ENCODE measurements at places on chromosomes 4 and X.
A peak's percentile ranks its signal among the peaks of the same experiment; 100 is the strongest.

DNA sequence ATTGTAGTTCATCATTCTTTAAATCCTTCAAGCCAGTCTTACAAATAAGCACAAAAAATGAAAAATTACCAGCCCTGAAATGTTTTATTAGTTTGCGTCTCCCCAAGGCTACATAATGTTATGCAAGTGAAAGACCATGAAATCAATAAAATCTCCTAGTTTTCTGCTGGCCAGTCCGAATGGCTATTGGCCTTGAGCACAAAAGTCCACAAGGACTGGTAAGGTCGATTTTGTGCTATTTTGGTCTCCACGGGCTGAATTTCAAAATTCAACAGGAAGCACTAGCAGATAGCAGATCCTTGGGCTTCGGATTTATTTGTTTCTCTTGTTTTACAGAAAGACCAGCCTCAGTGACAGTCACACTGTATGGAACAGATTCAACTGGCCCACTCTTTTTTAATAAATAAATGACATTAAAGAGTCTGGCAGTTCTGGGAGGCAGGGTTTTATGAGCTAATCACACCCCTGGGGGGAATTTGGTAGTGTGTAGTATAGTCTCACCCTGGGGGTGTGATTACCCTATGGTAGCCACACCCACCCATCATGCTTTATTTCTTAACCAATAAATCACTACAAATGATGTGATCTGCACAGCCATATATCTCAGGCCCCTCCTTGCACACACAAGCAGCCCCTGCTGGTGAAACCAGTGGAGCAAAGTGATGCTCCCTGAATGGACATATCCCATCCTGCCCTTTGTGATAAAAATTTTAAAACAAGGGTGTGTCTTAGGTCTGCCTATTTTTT is 51.1 kb upstream of the TMEM33 start:
- DNase-seq: no peak

GRCh38 chr4:79292008-79292407 is 33.9 kb downstream of the NAA11 start:
- DNase-seq: no peak

- no peak for DNase-seq
These were observed 66.2 kb upstream of the SLC7A11 start for GRCh38 chr4:138308356-138308755.

DNA sequence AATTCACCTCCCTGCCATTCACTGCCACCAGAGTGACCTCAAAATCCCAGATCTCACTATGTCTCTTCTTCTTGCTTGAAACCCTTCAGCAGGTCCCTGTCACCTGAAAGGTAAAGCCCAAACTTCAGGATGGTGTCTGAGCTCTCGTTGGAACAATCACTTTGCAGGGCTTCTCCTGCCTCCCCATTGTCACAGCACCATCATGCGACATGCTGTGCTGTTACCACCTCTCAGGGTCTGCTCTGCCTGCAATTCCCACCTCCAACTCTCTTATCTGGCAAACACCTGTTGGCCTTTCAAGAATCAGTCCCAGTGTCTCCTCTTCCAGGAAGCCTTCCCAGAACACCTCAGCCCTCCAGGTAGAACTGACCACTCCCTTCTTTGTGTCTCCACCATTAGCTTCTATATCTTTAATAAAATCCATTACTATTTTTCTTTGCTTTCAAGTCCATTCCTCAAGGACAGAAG is 46.2 kb downstream of the SEL1L3 start:
- no peak for DNase-seq

- no peak for DNase-seq
These were observed 262.2 kb downstream of the ARHGAP10 start for GRCh38 chr4:147994076-147994475.

DNA sequence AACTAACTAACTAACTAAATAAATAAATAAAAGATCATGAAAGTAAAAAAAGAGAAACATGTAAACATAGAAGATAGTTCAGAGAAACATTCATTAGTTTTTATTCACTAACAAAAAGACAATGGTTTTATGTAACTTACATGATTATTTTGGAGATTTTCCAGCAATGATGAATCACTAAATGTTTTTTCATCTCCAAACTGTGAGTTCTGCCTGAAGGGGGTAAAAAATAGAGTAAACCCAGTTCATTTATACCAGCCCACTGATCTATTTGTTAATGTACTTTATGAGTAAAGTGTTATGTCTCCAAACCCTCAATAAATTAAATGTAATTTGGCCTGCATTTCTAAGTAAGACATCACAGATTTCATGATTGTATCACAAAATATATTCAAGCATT is 101.1 kb downstream of the ATP8A1 start:
- DNase-seq: no peak

DNA sequence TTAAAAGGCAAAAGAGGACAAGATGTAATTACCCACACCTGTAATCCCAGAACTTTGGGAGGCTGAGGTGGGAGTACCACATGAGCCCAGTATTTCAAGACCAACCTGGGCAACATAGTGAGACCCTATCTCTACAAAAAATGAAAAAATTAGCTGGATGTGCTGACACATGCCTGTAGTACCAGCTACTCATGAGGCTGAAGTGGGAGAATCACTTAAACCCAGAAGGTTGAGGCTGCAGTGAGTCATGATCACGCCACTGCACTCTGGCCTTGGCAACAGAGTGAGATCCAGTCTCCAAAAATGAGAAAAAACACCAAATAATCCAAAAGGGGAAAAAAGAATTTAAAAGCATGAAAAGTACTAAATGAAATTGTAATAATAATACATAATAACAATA is 30.8 kb downstream of the NR0B1 start:
- no peak for DNase-seq

DNA sequence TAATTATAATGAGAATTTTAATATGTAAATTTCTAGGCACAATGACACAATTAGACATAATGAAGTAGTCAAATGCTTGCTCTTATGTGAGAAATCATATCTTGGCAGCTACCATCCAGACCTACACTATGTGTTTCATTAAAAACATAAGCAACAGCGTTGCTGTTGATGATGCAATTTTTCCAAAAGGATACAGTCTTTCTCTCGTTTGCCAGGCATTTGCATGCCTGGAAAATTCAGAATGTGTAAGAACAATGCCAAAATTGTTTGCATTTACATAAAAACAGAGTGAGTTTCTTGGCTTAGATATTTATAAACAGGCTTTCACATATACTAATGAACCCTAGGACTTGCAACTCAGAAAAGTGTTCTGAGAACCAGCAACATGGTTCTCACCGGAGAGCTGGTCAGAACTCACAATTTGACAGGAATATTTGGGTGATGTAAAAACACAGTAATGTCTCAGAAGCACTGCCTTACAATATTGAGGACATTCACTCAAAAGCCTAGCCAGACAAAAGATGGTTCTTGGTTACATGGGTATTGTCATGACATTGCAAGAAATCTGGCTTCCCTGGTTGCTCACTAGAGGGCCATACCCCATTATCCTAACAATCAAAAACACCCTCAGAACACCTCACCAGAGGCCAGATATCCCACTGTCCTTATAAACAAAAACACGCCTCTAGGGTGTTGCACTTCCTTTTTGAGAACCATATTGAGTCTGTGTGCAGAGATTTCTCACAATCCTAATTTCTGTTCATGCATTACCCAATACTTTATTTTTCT is 1029.0 kb upstream of the AGA start:
- DNase-seq: no peak

GRCh38 chr4:6788123-6788522 is 5.6 kb downstream of the KIAA0232 start:
- DNase-seq: peak; percentile 33

GRCh38 chr4:127469542-127469941 is 163.2 kb upstream of the INTU start:
- DNase-seq: no peak

- no peak for DNase-seq
These were observed 239.7 kb downstream of the QDPR start for GRCh38 chr4:17272154-17272553.

DNA sequence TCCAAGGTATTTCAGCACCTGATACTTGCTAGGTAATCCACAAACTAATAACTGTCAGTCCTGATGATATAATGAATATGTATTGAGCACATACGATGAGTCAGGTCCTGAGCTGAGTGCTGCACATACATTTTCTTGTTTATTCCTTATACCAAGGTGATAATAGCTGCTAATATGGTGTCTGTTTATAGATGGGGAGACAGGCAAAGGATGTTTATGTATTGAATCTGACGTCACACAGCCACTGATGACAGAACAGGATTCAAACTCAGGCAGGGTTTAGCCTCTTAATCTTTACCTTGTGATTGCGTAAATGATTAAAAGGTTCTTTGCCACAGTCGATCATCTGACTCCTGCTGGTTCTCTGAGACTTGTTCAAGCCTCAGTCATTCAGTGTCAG is 609.9 kb upstream of the CPEB2 start:
- DNase-seq: no peak

DNA sequence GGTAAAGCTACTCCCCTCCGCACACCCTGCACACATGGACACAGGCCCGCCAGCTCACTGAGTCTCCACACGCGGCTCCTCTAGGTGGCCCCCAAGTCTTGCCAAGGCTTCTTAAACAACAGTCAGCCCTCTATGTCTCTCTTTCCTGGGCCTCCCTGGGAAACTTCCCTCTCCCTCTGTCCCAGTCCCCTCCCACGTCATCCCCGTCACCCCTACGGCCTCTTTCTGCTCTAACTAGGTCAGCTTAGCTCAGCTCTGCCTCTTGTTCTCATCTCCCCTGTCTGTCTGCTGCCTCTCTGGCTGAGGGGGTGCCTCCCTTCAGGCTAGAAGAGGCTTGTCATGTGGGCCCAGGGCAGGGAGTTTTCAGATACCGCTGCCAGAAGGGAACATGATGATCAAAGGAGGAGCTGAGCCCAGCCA is 38.8 kb downstream of the SEPTIN6 start:
- DNase-seq: no peak

DNA sequence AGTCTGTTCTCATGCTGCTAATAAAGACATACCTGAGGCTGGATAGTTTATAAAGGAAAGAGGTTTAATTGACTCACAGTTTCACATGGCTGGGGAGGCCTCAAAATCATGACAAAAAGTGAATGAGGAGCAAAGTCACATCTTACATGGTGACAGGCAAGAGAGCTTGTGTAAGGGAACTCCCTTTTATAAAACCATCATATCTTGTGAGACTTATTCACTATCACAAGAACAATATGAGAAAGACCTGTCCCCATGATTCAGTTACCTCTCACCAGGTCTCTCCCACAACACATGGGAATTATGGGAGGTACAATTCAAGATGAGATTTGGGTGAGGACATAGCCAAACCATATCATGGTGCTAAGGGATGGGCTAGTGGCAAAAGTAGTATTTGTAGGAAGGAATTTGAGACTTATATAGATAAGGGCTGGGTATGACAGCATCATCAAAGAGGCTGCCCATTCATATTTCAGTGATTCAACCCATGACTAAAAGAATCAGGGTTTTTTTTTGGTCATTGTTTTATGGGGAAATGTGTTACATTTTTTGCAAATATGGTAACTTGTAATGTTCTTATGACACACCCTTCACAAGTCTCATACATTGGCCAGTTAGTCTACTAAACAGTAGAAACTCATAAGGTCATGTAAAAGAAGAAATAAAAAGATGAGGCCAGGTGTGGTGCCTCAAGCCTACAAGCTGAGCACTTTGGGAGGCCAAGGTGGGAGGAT is 34.7 kb downstream of the NUP62CL start:
- no peak for DNase-seq

GRCh38 chr4:167715176-167715575 is 377.2 kb upstream of the ANXA10 start:
- no peak for DNase-seq

GRCh38 chr4:22502895-22503814 is 12.7 kb downstream of the ADGRA3 start:
- no peak for DNase-seq

DNA sequence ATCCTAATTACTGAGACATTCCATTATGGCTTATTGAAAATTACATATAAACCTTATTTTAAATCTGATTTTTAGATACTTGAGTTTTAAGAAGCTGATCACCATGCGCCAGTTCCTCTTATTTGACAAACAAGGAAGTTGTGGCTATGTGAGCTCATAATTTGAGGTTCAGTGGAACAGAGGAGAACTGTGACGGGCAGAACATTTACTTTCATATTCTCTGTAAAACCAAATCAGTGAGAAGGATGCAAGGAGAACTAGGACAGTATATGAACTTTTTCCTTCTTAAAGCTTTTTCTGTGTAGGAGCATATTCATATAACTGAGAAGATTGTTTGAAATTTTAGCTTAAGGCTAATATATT is 25.3 kb downstream of the STIM2 start:
- DNase-seq: peak; percentile 42

DNA sequence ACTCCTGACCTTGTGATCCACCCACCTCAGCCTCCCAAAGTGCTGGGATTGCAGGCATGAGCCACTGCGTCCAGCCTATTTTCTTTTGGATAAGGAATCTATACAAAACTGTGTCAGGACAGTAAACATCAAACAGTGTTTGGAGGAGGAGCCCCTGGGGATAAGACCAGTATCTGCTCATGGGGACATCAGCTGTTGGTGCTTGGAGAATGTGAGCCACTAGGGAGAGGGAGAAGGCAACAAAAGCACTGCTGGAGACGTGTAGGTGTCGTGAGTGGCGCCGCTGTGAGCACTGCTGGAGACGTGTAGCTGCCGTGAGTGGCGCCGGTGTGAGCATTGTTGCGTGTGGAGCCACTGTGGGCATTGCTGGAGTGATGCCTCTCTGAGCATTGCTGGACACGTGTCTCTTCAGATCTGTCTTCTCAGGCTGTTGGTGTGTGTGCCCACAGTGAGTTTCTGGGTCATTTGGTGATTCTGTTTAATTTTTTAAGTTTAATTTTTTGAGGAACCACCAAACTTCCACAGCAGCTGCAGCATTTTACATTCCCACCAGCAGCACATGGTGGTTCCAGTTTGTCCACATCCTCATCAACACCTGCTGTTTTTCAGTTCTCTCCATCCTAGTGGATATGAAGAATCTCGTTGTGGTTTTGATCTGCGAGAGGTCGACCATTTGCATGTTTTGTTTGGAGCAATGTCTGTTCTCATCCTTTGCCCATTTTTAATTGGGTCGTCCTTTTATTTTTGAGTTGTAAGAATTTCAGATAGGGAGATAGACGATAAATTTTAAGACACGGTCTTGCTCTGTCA is 19.0 kb downstream of the DGKQ start:
- no peak for DNase-seq

GRCh38 chr4:184448821-184449220 is 25.5 kb downstream of the IRF2 start:
- peak; percentile 20 for DNase-seq

DNA sequence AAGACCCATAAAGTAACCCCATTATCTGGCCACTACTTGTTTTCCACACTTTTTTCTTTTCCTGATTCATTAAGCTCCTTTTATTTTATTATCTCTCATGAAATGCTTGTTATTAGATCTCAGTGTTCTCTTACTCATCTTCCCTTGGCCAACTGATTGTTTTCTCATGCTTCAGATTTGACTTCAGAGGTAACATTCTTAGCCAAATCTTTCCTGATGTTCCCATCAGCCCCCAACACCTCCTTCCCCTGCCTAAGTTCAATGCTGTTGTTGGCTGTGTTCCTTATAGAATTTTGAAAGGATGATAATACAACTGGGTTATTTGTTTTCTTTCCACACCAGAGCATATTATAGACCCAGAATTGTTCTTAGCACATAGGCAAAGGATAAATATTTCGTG is 75.6 kb downstream of the BMPR1B start:
- DNase-seq: no peak
